NCI-H1092 (cell line): ENCODE measurements at places on chromosomes 1 and 21.

DNA sequence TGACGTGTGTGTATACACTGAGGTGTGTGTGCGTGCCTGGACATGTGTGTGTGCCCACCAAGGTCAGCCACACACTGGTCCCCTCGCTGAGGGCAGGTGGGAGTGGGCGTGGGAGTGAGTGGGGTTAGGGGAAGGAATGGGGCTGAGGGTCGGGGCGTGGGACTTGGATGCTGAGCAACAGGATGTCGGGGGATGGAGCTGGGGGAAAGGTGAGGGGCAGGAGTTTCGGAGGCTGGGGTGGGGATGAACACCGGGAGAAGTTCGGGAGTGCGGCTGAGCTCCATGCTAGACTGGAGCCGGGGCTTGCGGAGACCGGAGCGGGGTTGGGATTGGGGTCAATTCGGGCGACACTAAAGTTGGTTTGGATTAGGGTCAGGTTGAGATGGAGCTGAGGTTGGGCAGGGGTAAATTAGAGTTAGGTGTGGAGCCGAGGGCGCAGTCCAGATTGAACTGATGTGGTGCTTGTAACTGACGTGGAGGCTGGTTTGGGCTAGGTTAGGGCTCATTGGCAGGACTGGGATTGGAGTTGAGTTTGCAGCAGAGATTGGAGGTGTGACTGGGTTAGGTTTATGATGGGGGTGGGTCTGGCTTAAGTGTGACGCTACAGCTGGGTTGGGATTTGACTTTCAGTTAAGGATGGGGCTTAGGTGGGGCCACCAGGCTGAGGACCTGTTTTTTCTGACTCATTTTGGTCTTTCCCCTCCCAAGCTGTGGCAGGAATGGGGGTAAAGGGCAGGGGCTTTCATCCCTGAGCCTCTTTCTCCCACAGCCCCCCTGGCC lies 3.3 kb upstream of the GUCA2A start:
- DNase-seq = no peak

- DNase-seq = no peak
These were observed 39.0 kb downstream of the AHDC1 start for GRCh38 chr1:27564710-27565649.

DNA sequence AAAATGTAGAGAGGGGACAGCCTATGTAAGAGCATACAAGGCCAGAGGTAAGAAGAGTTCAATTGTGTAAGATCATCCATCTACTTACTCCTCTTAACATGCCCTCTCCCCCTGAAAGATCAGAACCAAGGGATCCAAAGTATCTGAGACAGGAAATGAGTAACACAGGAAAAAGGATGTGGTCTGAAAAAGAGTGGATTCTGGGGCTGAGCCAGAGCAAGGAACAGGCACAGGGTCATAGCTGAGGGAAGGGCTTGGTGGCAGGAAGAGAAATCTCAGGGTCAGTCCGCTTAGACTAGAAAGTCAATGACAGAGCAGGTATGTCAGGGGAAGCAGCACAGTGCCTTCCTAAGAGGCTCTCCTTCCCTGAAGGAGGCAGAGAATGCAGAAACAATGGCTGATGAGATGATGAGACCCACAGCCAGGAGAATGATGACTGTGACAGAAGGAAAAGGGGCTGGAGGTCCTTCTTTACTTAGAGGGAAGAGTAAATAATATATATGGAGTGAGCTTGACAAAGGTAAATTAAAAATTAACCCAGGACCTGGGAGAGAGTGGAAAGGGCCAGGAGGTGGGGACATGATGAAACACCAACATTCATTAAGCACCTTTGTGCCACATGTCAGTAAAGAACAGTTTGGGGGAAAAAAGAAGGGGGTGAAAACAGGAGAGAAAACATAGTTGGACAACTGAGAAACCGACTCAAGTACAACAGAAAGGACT lies 26.2 kb upstream of the A3GALT2 start:
- DNase-seq = no peak

GRCh38 chr1:85316321-85316720 lies 39.9 kb upstream of the BCL10 start:
- no peak for DNase-seq

DNA sequence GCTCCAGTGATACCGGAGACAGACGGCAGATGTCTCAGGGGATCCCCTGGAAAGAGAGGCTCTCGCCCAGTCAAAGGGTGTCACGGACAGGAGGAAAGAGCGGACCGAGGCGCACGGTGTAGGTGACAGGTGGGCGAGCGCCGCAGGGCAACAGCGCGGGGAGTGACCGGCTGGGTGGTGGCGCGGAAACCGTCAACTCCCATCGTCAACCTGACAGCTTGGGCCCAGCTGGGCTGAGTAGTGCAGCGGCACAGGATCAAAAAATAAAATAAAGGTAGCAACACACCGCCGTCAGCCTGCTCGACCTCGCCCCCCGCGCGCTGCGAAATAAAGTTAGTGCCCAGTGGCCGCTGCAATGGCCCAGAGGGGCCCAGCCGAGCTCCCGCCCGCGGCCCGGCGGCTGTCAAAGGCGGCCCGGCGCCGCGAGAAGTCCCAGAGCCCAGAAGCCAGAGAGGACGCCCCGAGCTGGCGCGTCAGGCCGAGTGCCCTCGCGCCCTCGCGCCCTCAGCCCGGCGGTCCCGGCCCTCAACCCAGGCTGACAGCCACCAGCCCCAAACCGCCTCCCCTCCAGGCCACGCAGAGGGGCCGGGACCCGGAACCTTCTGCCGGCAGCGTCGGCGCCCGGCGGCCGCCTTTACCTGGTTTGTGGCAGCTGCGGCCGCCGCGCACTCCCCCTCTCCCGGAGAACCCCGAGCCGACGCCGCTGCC lies at the start of gene LYST:
Gene LYST (minus strand): TSS at position 702 of the 708 bp plus-strand sequence. CDS start 36,489 bp downstream, outside the sequence.
- DNase-seq = peak; percentile 55

GRCh38 chr21:36511484-36512220 lies 31.7 kb upstream of the CLDN14 start:
- DNase-seq = no peak

DNA sequence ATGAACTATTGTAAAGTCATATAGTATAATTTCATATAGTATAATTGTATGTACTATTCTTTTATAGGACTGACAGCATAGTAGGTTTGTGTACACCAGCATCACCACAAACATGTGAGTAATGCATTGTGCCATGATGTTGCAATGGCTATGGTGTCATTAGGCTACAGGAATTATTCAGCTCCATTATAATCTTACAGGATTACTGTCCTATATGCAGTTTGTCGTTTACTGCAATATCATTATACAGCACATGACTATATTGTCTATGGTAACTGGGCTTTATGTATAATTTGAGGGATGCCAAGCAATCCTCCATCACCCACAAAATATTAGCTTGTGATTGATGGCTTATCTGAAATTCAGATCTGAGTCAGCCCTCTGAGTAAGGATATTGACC lies 54.2 kb upstream of the PBX1 start:
- no peak for DNase-seq

DNA sequence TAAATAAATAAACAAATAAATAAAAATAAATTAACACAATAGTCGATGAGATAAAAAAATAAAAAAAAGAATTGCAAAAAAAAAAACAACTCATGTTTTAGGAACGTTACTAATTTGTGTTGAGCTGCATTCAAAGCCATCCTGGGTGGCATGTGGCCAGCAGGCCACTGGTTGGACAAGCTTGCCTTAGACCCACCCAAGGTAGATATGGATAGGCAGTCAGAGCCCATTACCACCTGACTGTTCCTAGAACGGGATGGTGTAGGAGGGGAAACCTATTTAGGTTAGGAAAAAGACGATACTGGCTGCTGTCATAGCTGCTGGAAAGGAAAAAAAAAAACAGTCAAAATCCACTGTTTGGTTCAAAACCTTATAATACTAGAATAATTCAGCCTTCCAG lies 40.8 kb downstream of the HTR6 start:
- DNase-seq = no peak

DNA sequence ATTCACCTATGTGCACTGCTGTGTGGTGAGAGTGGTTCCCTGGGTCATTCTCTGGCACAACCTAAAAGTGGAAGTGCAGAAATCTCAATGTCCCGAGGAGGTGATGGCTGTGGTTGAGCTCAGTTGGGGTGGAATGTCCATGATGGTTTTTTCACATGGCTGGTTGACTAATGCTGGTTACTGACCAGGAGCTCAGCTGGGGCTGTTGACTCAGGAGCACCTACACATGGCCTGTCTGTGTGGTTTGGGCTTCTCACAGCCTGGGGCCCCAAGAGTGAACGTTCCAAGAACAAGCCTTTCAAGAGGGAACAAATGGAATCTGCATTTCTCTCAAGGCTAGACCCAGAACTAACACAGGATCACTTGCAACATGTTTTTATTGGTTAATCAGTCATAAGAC lies 6.4 kb upstream of the KANK4 start:
- no peak for DNase-seq

DNA sequence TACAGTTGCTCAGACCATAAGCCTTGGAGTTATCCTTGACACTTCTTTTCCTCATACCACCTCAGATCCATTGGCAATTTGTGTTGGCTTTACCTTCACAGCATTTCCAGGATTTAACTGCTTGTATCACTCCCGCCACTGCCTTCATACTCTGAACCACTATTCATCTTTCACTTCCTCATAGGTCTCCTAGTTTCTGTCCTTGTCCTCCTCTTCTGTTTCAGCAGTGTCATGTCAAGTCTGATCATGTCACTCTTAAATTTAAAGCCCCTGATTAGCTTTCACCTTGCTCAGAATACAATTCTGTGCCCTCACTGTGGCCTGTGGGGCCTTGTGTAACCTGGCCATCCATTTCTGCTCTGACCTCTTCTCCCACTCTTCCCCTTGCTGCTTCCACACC lies 34.7 kb upstream of the C1orf115 start:
- DNase-seq = no peak

DNA sequence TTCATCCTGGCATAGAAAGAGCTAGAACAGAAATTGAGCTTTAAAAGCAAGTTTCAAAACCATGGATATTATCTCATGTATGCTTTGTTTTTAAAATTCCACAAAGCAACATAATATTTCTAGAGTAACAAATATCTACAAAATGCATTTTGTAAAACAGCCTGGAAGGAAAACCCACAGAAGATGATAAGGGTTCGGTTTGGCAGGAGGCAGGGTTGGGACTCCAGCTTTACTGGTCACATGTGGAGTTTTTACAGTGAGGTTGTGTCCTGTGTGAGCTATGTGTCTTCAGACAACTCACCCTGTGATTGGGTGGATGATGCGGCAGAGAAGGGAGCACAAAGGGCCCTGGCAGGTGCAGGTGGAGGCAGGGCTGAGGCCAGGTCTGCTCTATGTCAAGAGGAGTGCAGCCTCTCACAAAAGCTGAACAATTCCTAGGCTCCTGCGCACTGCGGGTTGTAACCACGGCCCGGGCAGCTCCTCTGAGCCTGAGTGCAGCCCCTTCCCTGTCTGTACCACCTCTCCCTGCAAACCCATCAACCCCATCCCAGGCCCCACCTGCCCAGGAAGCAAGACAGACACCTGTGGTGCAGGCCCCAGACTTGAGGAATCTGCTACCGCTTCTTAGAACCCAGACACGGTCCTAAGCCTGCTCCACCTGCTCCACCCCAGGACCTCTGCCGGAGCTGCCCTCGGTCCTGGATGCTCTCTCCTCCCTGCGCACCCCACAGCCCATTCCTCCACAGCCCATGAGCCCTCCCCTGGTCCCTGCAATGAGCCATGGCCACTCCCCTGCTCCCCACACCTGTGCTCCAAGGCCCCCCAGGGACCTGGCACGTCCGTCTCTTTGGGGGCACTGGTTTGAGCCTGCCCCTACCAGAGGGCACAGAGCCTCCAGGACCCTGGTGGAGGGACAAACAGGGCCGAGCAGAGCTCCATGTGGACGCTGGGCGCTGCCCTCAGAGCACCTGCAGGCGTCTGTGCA lies 2.8 kb upstream of the COL18A1 start:
- no peak for DNase-seq

DNA sequence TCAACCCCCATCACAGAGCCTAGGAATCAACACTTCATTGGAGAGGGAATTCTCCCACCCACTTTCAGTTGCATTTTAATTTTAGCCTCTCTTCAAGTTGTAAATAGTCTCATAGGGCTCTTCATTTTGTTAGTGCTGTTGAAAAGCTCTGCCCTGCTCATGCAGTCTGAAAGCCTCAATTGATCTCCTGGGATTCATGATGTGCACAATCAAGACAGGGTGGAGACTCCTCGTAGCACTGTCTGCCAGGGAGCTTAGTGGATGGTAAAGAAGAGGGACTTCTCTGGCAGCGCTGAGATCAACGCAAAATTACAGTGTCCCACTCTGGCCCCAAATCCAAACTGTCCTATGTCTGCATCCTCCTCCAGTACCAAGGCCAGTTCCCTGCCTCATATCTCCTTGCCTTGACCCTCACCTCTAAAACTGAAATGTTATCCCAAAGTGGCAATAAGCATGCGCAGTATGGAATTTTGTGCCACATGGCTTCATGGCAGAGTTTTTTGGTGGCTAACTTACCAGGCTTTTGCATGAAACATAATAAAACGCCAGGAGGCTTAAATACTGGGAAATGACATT lies 282.2 kb downstream of the CACNA1E start:
- no peak for DNase-seq

DNA sequence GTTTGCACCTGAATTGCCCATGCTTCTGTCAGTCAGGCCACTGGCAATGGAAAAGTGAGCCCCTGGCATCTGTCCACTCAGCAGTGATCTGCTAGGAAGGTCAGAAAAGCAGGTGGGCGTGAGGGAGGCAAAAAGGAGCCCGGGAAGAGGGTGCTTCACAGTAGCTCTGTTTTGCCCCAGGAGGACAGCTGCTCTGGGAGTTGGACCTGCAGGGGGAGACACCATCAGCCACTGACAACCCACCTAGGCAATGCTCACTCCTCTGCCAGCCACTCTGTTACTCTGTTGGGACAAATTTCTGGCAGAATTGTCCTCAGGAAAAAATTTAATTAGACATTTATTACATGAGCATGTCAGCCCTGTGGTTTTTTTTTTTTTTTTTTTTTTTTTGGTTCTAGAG lies 146.4 kb downstream of the LRIG2 start:
- no peak for DNase-seq

- DNase-seq = no peak
These were observed 4.6 kb downstream of the KCNC4 start for GRCh38 chr1:110214454-110215404.

DNA sequence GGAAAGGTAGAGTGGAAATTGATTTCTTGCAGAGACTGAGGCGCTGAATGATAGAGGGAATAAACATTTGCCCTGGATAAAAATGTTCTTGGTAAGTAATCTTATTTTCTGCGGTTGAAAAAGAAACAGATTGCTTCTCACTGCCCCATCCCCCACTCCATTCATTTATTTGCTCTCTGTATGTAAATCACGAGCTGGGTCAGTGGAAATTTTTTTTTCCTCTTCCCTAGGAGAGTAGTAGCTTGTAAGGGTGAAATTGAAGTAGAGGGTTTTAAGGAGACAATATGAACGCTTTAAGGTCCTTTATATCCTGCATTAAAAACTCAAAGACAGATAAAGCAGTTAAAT lies 1.4 kb upstream of the BRINP3 start:
- no peak for DNase-seq

- DNase-seq = no peak
These were observed 48.8 kb upstream of the CLDN14 start for GRCh38 chr21:36528716-36529115.
